ENCODE measurements at places on chromosomes 2 and 18.

- DNase-seq: no peak
Measured at GRCh38 chr2:3177891-3178577, 199.6 kb downstream of the EIPR1 start.

DNA sequence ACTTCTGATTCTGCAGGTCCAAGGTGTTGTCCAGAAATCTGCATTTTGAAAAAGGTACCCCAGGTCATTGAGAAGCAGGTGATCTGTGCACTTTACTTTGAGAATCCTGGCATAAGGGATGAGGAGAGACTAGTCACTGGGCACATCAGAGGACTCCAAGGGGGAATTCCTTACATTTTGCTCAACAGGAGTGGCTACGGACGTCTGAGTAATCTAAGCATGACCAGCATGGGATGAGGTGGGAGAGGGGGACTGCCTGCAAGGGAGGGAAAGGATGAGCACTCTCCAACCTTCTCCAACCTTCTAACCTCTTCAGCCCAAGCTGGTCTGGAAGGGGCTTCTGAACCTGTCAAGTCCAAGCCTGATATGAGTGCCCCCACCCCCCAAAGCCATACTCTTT lies 55.5 kb downstream of the MARCHF4 start:
- no peak for DNase-seq

DNA sequence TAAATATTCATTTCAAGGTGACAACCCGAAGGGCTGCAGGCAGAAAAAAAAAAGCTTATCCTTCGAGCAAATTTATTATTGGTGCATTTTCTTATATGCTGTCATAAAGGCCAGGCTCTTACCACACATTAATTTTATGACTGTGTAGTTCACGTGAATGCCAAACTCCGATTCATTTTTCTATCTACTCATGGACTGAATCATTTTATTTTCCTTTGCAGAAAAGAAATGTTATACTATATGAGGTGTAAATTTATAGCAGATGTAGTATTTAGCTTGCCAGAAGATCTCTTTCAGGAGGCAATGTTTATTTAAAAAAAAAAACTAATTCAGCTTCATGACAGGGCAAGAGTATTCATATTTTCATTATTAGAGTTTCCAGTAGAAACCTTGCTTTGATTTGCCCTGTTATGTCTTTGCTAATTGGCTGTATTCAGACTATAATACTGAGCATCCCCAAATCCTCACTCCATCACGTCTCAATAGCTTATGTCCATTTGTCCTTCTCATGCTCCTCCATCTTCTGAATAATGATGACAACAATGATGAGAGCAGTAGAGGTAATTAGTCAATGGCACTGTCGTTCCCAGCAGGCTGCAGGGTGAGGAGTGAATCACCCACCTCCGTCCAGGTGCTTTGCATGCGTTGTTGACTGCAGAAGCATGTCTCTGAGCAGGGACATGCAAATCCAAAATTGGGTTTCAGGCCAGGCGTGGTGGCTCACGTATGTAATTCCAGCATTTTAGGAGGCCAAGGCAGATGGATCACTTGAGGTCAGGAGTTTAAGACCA lies 101.1 kb upstream of the RAB12 start:
- DNase-seq: no peak

DNA sequence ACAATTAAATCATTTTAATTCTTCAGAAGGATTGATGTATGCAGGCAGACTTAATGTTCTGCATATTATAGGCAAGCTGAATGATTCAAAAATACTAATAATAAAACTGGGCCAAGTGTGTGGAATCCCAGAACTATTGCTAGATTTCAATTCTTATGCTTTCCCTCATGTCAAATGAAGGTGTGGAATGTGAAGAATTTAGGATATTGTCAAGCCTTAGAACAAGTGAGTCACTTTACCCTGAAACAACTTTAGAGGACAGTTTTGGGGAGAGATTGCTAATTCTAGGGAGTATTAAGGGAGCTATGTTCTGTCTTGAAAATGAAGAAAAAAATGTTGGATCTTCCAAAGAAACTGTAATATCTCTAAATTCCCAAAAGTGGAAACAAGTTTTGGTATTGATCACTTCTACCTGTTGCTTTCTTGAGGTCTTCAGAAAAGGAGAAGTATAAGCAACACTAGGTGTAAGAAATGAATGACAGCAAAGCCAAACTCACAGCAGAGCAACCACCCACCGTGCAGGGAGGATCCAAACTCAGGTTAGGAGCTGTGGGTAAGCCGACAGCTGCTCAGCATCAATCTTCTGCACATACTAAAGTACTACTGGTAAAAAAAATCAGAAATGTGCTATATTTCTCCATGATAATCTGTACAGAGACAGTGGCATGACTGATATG lies 818.1 kb downstream of the SLC4A3 start:
- DNase-seq: no peak

GRCh38 chr18:8586941-8587340 lies 22.3 kb upstream of the RAB12 start:
- DNase-seq: no peak

GRCh38 chr2:114698520-114698919 lies 256.1 kb downstream of the DPP10 start:
- DNase-seq: no peak

- DNase-seq: no peak
Measured at GRCh38 chr2:8388781-8389180, 293.1 kb upstream of the ID2 start.

- no peak for DNase-seq
Measured at GRCh38 chr2:56589835-56590234, 406.0 kb downstream of the CCDC85A start.

DNA sequence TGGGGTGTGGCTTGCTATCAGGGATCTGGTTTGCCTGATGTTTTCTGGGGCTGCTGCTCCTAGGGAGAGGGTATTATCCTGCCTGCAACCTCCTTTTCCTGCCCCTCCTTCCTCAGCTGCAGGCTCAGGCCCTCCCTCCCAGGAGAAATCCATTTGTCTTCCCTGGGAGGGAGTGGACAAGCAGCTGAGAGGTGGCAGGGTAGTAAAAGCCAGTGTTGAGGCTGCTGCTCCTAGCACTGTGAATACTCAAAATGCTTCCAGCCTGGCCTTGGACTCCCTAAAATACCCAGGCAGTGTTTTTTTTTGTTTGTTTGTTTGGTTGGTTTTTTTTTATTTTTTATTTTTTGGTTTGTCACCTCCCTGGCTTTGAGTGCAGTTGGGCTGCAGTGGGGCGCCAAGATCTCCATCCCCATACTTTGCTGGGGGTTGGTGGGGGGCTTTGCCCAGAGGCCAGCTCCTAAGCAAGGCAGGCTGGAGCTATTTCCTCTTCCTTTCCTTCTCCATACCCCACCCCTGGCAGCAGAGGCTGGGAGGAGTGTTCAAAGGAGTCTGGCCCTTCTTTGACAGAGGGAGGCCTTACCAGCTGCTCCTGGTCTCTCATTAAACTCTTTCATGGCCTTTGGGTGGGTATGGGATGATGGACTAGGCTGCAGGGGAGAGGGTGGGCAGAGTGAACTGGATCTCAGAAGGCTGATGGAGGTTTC lies 13.6 kb downstream of the HOXD3 start:
- DNase-seq: no peak

GRCh38 chr18:58227361-58227930 lies 183.4 kb downstream of the NEDD4L start:
- DNase-seq: no peak

DNA sequence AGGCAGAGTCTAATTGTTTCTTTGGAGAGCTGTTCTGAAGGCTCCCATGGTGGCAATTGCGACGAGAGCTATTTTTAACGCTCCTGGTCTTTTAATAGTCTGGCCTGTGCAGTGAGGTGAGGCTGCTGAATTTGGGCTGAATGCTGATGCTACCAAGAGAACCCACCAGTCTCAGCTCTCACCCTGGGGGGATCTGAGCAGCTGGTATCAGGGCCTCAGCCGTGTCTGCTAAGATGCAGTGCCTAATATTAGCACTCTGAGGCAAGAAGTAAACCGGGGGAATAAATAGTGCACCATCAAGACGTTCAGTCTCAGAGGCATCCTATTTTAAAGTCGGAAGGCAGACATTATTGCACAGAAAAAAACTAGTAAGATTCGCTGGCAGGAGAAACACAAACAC lies 214.8 kb upstream of the PID1 start:
- no peak for DNase-seq

DNA sequence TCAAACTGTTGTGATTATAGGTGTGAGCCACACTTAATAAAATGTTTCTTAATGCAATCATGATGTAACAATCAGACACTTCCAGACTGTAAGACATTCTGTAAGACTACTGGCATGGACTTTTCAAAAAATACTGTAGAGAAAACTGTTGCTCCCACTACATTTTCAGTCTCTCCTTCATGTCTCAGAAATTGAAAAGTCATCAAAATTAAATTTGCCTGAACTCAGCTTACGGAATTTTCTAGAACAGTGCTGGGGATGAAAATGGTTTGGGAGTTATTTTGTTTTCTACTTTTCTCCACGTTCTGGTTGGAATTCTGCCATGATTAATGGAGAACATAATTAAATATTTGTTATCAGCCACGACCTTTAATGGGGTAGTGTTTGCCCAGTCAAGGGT lies 26.8 kb upstream of the TACR1 start:
- DNase-seq: no peak

DNA sequence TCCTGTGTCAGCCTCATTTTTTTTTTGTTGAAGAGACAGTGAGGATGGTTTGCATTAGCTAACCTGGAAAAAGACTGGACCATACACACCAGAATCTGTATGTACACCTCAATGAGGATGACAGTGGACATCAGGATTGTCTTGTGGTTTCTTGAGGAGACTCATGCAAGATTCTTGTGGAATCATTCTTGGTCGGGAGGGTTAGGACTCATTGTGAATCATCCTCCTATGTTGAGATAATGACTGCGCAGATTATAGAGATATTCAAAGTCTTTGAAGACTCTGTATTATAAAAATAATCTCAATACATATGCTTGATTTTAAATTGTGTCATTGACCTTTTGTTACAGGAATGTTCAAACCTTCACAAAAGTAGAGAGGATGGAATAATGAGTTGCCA lies 49.1 kb upstream of the DOCK10 start:
- DNase-seq: no peak

- DNase-seq: no peak
Measured at GRCh38 chr2:35220461-35220860, 1135.1 kb upstream of the CRIM1 start.

GRCh38 chr2:55164534-55165480 lies 67.3 kb downstream of the CLHC1 start:
- no peak for DNase-seq

- no peak for DNase-seq
Measured at GRCh38 chr18:51044928-51045585, 15.0 kb downstream of the SMAD4 start.

DNA sequence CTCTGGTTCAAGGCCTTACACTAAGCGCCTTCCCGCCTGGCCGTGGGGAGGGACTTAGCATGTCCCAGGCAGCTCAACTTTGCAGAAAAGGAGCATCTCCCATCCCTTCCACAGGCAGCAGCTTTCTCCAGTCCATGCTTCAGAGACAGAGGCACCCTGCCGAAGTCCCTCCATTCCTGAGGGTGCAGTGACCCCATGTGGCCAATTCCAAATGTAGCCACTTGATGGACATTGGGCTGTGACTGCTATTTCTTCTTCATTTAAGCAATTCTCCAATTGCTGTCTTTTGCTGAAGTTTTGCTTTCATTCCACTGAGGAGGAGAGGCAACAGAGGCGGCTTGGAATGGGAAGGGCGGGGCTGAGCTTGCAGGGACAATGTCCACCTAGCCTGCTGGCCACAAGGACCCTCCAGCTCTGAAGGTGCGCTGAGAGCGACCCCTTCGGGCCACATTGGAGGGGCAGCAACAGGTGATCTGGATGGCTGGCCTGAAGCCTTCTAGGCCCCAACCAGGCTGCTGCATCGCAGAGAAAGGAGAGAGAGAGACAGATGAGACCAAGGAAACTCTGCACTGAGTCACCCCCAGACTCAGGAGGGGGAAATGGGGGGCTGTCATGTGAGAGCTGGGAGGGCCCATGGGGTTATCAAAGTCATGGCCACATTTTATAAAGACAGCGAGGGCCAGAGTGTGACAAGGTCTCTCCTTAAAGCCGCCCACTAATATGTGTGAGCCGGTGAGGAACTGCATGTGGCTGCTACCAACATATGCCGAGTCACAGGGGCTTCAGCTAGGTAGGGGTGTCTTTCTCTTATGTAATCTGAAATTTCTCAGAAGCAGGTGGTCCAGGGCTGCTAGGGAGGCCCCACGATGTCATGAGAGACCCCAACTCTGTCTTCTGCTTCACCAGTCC lies 61.3 kb downstream of the LONRF2 start:
- DNase-seq: peak; percentile 86

DNA sequence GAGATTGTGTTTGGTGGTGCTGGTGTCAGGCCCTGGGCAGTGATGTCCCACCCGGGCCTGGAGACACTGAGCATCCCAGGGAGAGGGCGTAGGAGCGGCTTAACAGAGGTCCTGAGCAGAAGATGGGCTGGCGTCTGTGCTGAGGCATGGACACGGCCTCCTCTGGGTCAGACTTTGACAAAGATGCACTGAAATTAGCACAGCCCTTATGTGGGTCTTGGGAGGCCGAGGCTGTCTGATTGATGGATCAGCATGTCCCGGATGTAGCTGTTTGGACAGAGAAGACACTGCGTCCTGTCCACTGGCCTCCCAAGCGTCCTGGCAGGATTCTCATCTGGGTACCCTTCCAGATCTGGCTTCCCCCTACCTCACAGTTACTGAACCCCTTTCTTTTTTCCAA lies 159.4 kb downstream of the ANKRD30B start:
- no peak for DNase-seq

DNA sequence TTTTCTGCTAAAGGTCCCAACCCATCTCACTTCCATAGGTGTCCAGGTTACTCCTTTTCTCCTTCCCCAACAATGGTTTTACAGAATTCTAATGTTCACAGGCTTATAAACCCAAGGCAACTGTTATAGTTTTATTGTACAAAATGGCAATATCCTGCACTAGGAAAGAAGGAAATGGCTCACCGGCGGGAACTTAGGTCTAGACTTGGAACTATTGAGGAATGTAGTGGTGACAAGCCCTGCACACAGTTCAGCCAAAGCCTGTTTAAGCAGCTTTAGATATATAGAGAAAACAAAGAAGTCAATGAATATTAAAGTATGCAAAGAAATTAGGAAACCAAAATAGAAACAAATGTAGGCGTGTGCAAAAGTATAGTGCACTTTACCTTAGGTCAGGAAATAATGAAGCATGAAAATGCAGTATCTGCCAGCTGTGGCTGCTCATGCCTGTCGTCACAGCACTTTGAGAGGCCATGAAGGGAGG lies 22.7 kb upstream of the KCNG3 start:
- DNase-seq: no peak

DNA sequence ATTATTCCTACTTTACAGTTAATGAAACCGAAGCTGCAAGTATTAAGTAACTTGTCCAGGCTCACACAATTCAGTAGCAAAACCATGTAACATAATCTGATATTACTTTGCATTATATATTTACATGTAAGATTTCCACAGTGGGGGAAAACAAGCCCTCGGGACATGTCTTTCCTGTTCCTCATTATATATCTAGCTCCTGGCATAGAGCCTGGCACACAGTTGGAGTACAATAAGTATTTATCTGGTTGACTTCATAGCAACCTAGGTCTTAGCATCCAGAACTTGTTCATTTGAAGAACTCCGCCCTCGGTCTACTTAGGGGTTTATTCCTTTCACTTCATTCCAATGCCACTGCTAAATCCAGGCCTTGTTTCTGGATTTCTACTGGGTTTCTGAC lies 1.6 kb upstream of the RBM45 start:
- DNase-seq: no peak
